ENCODE measurements at places on chromosomes 3 and 15. TPM values are rescaled to one million over a fixed set of nuclear protein-coding genes. Genes with fewer than 3 reads are reported as not detected.

ISLR gene
- total RNA-seq: 0.50 TPM

SH3GL3 gene
- 0.68 TPM for total RNA-seq

LEKR1 gene
- 0.63 TPM for total RNA-seq

REC114 gene
- not detected for total RNA-seq

GPR160 gene
- total RNA-seq: 1.9 TPM

VEPH1 gene
- total RNA-seq: 0.70 TPM

IFT122 gene
- 12.7 TPM for total RNA-seq

ARPP21 gene
- 0.08 TPM for total RNA-seq

AAGAB gene
- 62.8 TPM for total RNA-seq

TMCO5A gene
- not detected for total RNA-seq

PAQR9 gene
- 2.2 TPM for total RNA-seq

PCSK6 gene
- 12.1 TPM for total RNA-seq

TF gene
- 0.91 TPM for total RNA-seq
